ENCODE measurements at places on chromosomes 3 and 15.

DNA sequence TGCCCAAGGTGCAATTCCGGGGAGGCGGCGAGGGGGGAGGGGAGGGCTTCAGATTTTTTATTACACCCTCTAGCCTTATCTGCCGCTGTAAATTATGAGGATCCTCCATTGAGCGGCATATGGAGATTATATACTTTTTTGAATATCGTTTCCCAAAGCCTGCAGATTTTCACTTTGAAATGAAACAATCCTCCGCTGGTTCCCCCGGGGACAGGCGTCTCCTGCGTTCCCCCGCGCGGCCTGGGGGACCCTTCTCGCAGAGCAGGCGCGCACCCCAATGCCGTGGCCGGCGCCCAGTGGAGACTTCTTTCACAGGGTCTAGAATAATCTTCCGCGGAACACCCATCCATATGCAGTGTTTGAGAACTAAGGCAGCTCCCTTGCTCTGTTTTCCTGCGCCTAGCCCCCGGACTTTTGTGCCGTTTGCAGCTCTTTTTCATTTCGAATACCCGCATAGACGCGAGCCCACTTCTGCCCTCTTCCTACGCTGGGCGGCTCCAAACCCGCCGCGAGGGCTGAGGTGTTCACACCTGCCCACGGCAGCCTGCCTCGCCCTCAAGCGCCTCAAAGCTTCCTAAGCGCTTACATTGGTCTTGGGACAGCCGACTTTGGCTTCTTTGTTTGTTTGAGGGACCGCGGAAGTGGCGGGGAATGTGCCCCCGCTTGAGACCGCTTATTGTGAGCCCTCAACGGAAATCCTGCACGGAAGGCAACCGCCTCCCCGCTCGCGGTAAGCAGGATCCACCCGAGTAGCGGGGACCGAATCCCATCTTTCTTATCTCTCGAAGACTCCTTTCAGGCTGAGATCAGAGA is 7.5 kb downstream of the SOX14 start:
- no peak for DNase-seq

- DNase-seq: no peak
Observed at GRCh38 chr15:49855917-49856637, 235.2 kb downstream of the DTWD1 start.

GRCh38 chr3:50269977-50270413 is 1.0 kb downstream of the SEMA3B start:
- no peak for DNase-seq

GRCh38 chr15:101248274-101248673 is 3.6 kb downstream of the CHSY1 start:
- DNase-seq: no peak

DNA sequence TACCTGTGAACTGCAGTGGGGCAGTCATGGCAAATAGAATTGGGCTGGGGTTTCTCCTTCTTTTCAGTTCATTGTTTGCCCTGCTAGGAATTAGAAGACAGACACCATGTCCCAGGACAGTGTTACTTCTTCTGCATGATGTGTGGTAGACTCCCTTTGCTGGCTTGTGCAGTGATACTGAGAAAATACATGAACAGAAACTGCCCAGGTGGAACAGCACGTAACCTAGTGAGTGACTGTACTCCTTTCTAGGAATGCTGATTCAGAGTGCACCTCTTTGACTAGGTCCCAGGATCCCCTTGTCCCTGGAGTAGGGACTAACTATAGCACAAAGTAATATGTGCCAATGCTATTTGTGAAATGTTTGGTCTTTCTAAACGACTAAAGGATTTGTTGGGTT is 10.7 kb upstream of the SLC22A13 start:
- DNase-seq: no peak

DNA sequence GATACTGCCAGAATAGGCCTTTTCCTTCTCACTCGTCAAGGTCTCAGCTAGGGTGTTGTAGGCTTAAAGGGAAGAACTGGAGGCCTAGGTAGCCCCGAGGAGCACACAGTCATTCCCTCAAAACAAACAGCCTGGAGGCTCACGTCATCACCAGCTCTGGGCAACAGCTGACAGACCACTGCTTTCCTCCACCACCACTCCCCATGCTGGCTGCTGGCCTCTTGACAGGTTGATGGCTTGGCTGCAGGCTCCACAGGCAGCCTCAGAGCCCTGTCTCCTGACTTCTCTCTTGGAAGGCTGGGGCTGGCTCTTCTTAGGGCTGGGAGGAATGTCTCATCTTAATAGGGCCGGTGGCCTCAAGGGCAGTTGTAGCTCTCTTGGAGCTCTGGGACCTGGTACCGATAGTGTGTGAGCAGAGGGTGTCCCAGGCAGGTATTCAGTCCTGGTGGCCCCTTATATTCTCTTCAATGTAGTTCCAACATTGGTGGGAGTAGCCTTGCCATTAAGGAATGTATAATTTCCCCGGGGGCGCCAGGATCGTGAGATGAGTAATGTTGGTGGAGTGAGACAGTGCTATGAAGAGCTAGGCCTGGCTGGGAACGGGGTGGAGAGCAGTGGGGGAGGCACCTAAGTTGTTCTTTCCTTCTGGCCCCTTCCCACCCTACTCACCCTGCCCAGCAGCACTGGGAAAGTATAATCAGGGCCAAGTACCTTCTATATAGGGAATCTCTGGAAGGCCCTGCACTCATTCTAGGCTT is 6.1 kb upstream of the AP2M1 start:
- no peak for DNase-seq

- no peak for DNase-seq
Observed at GRCh38 chr3:120798346-120798745, 55.8 kb downstream of the GTF2E1 start.

GRCh38 chr3:102447272-102447671 is 12.5 kb downstream of the ZPLD1 start:
- DNase-seq: no peak

GRCh38 chr3:28252001-28252431 is 10.6 kb downstream of the CMC1 start:
- peak; percentile 26 for DNase-seq

DNA sequence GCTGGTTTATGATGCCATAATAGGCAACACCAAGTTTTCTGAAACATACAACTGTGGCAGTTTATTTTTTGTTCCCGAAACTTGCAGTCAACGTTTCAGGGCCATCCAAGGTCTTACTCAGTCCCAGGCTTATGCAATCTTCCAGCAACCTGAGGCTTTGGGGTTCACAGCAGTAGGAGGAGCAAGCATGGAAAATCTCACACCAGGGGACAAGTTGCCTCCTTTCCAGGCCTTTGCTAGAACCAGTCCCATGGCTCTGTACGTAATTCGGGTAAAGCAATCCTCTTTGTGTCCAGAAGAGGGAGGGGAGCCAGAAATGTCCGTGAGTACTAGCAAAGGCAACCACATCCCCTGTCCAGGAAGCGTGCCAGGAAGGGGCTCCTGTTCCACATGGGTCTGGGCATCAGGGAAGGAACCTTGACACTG is 4.7 kb upstream of the FAM240A start:
- DNase-seq: no peak

DNA sequence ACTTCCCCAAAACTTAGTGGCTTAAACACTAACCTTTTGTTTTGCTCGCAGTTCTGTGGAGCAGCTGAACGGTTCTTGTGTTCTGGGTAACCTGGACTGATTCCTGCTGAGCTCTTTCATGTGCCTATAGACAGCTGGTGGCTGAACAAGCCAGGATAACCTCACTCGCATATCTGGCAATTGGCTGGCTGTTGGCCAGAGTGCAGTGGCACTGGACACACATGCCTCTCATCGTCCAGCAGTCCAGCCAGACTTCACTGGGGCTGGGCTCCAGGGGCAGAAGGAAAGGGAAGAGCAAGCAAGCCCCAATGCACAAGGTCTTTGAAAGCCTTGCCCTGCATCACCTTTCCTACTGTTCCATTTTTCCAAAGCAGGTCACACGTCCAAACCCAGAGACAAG is 53.6 kb upstream of the GATA2 start:
- no peak for DNase-seq

DNA sequence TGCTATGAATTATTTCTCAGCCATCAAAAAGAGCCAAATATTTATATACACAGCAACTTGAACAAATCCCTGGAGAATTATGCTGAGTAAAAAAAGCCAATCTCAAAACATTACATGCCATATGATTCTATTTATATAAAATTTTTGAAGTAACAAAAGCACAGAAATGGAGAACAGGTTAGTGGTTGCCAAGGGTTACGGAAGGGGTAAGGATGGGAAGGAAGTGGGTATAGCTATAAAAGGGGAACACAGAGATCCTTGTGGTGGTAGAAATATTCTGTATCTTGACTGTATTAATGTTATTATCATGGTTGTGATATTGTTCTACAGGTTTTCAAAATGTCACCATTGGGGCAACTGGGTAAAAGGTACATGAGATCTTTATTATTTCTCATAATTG is 62.3 kb upstream of the ASB14 start:
- DNase-seq: peak; percentile 83

DNA sequence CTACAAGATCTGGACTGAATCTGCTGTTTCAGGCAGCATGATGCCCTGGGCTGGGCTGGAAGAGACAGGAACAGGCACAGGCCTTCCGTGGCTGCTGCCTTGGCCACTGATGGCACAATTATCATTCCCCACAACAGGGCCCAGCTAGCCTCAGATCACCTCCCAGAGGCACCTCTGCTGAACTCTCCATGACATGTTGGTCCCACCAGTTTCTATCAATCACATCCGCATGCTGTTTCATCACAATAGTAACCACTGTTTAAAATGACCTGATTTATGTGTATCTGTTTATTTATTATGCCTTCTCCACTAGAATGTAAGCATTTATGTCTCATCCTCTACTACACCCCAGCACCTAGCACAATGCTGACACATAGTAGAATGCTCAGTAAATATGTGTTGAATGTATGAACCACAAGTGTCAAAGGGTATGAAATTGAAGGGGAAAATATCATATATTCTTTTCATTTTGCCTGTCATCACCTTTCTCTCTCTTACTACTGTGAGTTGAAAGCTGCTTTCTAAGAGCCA is 32.7 kb upstream of the ZBTB38 start:
- DNase-seq: no peak

GRCh38 chr3:171774521-171774920 is 35.8 kb downstream of the PLD1 start:
- DNase-seq: no peak

DNA sequence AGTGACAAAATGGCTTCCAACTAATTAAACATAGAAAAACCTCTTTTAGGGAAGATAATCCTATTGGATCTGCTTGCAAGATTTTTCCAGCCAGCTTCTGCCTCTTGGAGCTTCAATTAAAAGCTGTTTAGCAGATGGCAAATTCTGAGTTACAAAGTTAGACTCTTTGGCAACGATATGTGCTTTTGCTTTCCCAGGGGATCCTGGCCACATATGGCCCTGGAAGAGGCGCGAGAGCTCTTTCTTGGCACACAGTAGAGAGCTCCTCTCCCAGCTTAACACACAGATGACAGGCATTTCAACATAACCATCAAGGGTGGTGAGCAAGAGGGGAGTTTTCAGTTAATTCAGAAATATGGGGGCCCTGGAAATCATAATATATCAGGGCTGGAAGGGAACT is 41.6 kb upstream of the GALNT15 start:
- no peak for DNase-seq

DNA sequence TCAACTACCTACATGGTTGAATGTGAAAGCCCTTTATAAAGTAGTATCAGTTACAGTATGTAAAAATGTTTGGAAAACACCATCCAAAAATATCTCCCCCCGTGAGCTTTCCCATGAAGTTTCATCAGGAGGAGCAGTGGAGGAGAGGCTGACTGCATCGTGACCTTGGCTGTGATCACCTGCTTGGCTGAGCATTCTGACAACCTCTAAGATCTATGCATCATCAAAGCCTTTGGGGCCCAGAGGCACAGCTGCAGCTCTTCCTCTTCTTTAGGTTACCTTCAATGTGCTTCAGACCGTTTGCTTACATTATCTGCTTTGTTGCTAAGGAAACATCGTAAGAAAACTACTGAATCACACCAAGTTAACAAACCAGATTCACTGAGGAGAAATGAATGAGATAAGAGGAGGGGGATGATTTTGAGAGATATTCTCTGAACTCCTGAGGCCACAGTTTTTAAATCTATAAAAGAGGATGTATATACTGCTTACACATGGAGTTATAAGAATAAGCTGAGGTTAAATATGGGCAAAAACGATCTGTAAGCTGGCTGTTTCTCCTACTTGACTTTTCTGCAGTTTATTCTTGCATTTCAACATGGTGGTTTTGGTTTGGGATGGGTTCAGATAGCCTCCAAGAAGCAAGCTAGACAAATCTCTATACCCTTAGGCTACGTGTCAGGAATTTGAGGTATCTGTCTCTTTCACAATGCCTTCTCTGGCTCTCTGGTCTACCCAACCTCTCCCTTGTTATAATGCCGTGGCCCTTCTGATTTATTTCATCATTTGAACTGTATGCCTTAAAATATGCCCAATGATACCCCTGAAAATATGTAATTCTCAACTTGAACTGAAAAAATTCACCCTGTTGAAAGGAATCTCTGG is 4.0 kb downstream of the GCSAM start:
- DNase-seq: no peak

DNA sequence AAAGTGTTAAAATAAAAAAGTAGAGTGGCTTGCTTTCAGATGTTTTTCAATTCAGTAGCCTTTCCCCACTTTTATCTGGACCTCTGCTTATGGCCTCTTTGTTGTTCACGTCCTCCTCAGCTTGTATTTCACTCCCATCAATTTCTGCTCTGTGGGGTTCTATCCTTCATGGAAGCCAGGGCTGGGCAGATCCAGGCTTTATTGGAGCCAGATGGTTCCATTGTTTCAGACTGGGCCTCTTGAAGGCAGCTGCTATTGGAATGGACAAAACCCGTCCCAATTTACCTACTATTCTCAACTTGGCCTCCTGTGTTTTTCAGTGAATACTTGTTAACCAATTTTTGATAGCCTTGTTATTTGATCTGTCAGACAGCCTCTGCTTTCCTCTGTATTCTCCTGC is 10.9 kb upstream of the AADACL2 start:
- no peak for DNase-seq
